Lung (tissue), 17 donors: ENCODE measurements at places on chromosomes 4 and X. TPM values are rescaled to one million over a fixed set of nuclear protein-coding genes. Genes with fewer than 3 reads are reported as not detected.

GRCh38 chr4:103429283-103429682, 231.1 kb upstream of the CENPE start:
- DNase-seq, result no peak

DNA sequence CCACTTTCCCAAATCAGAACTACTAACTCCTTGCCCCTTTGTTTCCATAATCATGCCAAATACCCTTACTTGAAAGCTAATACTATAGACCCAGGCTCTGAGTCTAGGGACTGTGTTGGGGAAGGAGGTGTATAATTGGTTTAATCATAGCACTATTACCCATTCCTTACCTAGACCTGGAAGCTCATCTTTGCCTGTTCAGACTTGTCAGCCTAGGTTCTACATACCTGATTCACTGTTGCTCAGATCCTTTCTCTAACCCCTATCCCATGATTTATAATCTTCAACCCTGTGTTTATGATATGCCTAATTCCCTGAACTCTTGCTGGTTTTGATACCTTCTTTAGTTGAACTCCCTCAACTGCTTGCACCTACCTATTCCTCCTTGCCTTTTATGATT, 123.1 kb upstream of the GRIA3 start:
- DNase-seq, result no peak

Gene POU3F4
- polyA plus RNA-seq, result not detected

DNA sequence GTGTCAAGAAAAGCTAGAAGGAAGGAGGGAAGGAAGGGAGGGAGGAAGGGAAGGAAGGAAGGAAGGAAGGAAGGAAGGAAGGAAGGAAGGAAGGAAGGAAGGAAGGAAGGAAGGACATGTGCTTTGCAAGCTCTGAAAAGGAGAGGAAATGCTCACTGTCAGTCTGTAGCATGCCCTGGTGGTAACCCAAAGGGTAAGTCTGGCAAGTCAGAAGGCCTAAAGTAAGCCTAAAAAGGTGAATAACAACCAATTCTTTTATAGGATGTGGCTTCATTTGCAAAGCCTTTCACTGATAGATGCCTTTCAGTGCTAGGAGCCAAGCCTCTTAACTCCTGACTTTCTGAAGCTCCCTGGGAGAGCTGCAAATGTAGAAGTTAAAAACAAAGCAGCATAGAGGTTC, 542.6 kb downstream of the CFAP47 start:
- DNase-seq, result no peak

Gene TACR3
- polyA plus RNA-seq, result 0.04 TPM

DNA sequence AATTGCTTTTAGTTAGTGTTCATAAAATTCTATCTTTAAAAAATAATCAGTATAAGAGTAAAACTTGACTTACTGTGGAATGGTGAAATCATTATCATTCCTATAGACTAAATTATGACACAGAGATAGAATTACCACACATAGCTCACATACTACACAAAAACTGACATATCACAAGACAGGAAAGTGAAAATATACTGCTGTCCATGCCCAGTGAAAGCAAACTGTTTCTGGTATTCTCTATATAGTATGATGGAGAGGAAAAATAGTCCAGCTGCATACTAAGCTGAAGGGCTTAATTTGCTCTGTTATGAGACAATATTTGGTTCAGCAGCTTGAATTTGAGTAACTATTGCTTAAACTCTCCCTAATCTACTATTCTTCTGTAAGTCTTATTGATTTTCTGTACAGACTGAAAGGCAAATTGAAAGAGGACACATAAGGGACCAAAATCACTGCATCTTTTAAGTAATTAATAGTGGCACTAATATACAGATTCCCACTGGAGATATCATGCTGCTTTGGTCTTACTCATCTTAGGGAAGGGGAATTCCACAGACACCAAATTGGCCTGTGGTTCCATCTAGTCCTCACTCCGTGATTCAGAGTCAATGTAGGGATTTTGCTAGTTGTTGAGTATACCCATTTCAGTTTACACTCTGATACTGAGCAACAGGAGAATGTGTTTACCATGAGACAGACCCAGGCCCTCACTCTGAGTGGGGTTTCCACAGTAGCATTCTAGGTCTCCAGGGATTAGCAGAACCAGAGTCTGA, 47.4 kb upstream of the AGA start:
- no peak for DNase-seq

Gene DMRTC1
- polyA plus RNA-seq, result not detected

DNA sequence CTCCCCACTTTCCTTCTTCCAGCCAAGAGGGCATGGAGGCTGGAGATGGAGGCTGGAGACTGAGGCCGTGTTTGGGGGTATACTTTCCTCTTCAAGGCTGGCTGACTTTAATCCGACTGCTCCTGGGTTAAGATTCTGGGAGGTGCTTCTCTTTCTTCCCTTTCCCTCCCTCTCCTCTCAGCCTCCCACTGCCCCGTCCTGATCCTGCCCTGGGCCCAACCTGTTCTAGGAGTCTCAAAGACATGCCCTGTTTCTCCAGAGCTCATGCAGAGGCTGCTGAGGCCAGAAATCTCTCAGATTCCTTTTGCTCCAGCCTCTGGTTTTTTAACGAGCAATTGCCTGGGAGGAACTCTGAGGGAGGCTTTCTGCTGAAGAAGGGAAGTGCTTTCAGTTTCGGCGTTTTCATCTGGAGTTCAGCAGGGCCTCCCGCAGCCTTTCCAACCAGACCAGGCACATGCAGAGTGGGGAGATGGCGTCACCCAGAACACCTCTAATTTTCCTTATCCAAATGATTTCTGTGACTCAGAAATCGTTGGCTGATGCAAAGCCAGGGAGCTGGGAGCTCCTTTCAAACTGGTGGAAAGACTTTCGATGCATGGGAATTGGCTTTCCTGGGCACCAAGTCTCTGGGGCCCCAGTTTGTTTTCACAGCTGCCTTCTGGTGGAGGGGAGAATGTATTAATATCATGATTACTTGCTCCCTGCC, 34.5 kb upstream of the FAM9C start:
- no peak for DNase-seq
